ENCODE measurements at places on chromosomes 1 and 21.
A peak's percentile ranks its signal among the peaks of the same experiment; 100 is the strongest.

DNA sequence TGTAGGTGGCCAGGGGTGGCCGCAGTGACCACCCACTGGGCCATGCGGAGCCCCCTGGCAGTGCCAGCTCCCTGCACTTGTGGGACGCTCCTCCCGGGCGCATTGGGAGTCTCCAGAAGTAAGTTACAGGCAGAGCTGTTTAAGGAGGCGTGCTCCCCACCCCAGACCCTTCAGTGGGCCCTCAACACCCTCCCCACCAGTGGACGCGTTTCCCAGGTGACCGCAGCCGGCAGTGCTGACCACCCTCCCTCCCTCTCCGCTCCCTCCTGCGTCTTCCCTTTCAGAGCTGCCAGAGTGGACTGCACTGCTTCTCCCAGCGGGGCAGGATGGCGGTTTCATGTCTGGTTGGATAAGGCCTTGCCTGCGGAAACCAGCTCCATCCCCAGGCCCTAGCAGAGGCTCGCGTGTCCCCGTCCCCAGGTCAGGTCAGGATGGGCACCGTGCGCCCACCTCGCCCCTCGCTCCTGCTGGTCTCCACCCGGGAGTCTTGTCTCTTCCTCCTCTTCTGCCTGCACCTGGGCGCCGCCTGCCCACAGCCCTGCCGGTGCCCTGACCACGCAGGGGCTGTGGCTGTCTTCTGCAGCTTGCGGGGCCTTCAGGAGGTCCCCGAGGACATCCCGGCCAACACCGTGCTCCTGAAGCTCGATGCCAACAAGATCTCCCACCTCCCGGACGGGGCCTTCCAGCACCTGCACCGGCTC lies 1.1 kb downstream of the LRRC3 start:
- no peaks in the 10 kb centered on the region for H3K36me3 ChIP-seq
- peaks cover 30% of the 10 kb centered on the region for H3K4me1 ChIP-seq
- peak overlapping the region; percentile 86 for H3K27ac ChIP-seq
- H3K27me3 ChIP-seq: no peaks in the 10 kb centered on the region
- peak; percentile 63 for DNase-seq

DNA sequence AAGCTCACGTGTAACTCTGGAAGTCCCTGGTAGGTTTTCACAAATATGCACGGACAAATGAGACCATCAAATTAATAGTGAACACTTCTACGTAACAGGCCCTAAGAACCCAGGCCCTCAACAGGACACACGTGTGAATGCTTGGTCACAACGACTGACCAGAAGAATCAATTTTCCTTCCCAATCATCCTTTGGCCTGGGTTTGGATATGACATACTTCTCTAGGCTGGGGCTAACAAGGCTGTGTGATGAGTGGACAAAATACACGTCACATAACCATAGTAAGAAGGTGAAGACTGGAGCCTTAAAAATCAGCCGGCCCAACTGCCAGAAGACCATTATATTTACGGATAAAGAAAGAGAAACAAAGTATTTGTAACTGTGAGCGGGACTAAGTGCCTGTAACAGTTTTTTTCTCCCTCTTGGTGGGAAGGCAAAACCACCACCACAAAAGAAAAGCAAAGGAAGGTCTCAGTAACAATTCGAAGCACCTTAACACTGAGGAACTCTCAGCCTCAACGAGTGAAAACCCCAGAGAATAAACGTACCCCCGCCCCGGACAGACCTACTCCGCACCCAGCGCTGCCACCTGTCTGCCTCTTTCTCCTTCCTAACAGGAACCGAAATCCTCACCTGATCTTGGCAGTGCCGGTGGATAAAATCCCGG lies 450 bp downstream of the SDE2 start:
- H3K27me3 ChIP-seq: no peaks in the 10 kb centered on the region
- peaks cover 19% of the 10 kb centered on the region for H3K4me1 ChIP-seq
- H3K27ac ChIP-seq: peak overlapping the region; percentile 95
- peaks cover 14% of the 10 kb centered on the region for H3K36me3 ChIP-seq
- DNase-seq: no peak
- peak overlapping the region; percentile 90 for H3K4me3 ChIP-seq

GRCh38 chr21:17051054-17051453 lies 461.8 kb upstream of the CXADR start:
- DNase-seq: no peak
- H3K27me3 ChIP-seq: no peaks in the 10 kb centered on the region
- H3K4me1 ChIP-seq: no peaks in the 10 kb centered on the region
- H3K4me3 ChIP-seq: no peak overlapping the region

DNA sequence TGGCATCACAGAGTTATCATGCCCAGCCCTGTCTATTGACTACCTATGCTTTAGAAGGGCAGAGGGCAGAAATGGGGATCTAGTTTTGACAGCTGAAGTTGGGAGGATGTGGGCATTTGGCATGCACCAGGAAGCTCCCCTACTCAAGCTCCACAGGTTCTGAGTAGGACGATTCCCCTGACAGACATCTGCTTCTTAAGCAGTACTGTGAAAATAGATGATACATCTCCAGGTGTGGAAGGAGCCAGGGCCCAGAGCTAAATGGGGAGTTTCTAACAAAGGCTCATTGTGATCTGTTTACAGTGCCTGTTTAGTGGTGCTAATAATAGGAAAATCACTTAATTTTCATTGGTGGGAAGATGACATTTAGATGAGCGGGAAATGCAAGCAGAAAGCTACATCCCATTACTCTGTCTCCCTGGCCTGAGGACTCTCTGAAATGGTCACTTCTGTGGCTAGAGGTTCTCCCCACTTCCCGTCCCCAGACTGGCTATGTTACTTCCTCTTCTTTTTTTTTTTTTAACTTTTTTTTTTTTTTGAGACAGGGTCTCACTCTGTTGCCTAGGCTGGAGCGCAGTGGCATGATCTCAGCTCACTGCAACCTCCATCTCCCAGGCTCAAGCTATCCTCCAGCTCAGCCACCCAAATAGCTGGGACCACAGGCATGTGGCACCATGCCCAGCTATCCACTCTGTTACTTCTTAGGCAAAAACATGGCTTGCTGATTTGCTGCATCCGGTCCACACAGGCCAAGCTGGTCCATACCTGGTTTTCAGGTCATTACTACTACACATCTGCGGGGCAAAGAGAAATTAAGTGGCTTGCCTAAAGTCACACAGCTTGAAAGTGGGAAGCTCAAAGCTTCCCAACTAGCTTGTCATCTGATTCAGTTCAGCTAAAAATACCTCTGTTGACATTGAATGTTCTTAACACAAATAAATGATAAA lies 23.2 kb upstream of the CNIH3 start:
- H3K4me1 ChIP-seq: no peaks in the 10 kb centered on the region
- no peak for DNase-seq
- H3K27me3 ChIP-seq: no peaks in the 10 kb centered on the region
- no peak overlapping the region for H3K4me3 ChIP-seq
- no peaks in the 10 kb centered on the region for H3K36me3 ChIP-seq

GRCh38 chr1:117512728-117513321 lies 93.0 kb upstream of the TENT5C start:
- no peaks in the 10 kb centered on the region for H3K27me3 ChIP-seq
- no peak for DNase-seq
- H3K4me1 ChIP-seq: no peaks in the 10 kb centered on the region
- peaks cover 3% of the 10 kb centered on the region for H3K36me3 ChIP-seq
- H3K27ac ChIP-seq: no peak overlapping the region

GRCh38 chr1:6273380-6273891 lies 12.5 kb upstream of the GPR153 start:
- DNase-seq: no peak
- H3K27me3 ChIP-seq: no peaks in the 10 kb centered on the region
- H3K4me1 ChIP-seq: peaks cover 25% of the 10 kb centered on the region
- H3K36me3 ChIP-seq: no peaks in the 10 kb centered on the region
- H3K4me3 ChIP-seq: no peak overlapping the region
- H3K27ac ChIP-seq: peak overlapping the region; percentile 55

Measured in sigmoid colon (tissue), 7 donors.